Hippocampal formation (tissue), 2 donors: ENCODE measurements at places on chromosomes 7 and 10.

GRCh38 chr10:60237977-60238758, 151.5 kb downstream of the ANK3 start:
- DNase-seq = no peak

- no peak for DNase-seq
Measured at GRCh38 chr7:11175371-11175770, 201.7 kb downstream of the PHF14 start.

- DNase-seq = no peak
Measured at GRCh38 chr7:36286226-36286625, 103.4 kb upstream of the ANLN start.

DNA sequence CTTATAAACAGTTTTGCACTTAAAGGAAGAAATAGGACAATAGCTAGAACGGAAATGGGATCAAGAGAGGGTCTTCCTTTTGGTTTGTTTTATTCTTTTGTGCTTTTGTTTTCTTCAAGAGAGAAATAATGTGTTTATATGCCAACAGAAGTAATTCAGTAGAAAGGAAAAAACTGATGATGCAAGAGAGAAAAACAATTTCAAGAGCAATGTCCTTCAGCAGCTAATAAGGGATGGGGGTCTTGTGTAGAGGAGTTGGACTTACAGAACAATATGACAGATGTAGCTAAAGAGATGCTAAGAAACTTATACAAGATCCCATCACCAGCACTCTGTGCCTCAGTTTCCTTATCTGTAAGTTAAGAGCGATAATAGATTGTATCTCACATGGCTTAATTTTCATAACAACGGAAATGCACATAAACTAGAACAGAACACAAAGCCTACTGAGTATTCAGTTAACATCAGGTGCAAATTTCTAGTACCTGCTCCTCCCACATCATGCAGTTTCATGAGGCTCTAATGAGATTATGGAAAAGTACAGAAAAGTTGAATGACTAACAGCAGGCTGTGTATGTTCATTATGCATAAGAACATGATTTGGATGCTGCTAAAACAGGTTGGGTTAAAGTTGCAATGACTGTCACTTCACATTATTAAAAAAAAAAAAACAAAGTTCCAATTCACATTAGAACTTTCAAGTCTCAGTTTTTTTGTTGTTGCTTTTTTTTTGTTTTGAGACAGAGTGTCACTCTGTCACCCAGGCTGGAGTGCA, 17.2 kb downstream of the HERPUD2 start:
- DNase-seq = no peak

- no peak for DNase-seq
Measured at GRCh38 chr10:123409426-123409825, 255.2 kb downstream of the BUB3 start.

- no peak for DNase-seq
Measured at GRCh38 chr10:30897048-30897447, 134.6 kb downstream of the ZNF438 start.

GRCh38 chr10:93065675-93066543, 5.3 kb downstream of the CYP26C1 start:
- no peak for DNase-seq

- DNase-seq = no peak
Measured at GRCh38 chr7:134885967-134886352, 100.3 kb upstream of the AGBL3 start.
